ENCODE measurements at places on chromosomes 5 and 9.

DNA sequence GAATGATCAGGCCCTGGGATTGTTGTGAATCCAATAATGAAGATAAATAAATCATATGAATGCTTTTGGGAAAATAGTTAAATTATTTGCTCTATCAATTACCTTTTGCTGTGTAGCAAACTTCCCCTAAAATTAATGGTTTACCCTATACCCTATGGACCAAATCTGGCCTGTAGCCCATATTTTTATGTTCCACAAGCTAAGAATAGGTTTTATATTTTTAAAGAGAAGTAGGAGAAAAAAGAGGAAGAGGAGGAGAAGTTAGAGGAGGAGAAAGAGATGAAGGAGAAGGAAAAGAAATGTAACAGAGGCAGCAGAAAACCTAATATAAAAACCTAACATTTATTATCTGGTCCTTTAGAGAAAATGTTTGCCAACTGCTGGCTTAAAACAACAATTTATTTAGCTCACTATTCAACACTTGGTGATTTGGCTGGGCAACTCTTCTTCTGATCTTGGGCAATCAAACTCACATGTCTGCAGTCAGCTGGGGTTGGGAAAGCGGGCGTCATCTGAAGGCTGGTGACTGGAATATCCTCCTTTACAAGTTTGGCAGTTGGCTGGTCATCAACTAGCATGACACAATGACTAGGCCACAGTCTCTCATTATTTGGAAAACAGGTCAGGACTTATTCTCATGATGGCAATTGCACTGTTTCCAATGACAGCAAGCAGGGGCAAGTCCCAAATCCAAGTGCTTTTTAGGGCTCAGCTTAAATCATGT, 522.9 kb downstream of the RASEF start:
- no peak for DNase-seq

DNA sequence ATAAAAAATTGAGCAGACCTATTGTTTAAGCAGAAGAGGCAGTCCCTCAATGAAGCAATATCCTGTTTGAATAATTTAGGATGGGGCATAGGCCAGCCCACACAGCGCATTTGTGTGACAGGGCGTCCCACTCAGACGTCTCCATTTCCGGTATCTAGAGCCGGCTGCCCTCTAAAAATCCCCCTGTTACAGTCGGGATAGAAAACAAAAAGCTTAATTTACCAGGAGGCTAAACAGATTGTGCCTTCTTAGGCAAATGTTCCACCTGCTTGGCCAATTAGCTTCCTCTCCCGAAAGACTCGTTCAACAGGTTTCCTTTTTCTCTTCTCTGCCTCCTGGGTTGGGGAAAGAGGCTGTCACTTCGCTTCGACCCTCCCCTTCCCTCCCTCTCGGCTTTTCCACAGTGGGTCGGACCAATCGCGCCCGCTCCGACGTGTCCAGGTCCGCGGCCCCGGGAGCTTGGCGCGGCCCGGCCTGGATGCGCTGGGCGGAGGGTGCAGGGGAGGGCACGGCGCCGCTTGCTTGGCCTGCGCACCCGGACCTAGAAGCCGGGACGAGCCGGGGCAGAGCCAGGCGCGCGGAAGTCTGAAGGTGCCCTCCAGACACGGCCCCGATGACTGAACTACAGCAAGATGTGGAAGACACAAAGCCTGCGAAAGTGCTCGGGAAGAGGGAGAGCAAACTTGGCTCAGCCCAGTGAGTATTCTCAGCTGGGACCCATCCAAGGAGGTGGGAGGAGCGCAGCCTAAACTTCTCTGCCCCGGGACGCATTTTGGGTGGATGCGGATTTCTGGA, at the start of gene GRAMD2B:
TSS of gene GRAMD2B (plus strand) at position 416 of the 795 bp plus-strand sequence. CDS start at position 614, 198 bp downstream.
- peak; percentile 46 for DNase-seq

- no peak for DNase-seq
Observed at GRCh38 chr5:96584712-96585111, 77.5 kb upstream of the CAST start.

DNA sequence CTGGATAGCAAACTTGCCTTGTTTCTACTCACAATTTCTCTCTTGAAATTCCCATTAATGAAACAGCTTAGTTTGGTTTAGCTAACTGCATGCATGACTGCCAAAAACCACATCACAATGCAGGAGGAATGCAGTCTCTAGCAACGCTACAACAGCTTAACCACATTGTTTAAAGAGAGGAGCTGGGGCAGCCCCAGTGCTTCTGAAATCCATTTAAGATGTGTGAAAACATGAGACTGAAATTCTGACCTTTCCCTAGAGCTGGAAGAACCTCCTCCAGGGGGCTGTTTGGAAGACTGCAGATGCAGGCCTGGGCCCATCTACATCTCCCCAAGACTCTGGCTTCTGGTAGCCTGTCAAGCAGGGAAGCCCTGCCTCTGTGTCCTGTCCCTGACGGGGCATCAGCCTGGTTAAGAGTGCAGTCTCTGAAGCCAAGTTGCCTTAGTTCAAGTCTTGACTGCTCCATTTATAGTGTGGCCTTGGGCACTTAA, 157.1 kb downstream of the ZNF462 start:
- no peak for DNase-seq

DNA sequence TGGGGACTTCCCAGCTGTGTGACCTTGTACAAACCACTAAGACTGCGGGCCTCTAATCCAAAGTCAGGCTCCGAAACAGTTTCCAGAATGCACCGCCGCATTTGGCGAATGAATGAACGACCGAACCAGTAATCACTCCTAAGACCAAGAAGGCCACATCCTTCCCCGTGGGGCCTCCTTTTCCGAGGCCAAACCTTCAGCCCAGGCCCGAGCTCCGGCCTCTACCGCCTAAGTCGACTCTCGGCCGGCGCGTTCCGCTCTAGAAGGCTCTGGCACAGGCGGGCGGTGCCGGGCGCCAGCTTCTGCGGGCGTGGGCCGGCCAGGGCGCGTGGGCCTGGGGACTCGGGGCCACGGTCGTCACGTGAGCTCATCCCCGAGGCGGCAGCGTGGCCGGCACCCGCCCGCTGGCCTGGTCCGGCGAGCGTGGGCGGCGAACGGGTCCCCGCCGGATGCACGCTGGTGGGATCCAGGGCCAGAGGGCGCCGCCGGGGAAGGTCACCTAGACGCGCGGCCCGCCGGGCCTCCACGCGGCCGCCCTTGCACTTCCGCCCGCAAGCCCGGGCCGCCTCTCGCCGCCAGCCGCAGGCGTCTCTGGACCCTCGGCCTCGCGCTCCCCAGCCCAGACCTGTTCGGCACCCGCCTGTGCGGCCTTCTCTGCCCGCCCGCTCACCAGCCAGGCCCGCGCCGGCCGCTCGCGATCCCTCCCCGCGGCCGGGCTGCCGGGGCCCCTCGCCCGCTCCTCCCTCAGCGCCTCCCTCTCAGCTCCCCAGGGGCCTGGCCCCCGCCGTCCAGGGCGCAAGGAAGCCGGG, 754 bp downstream of the VDAC1 start:
- peak; percentile 36 for DNase-seq

- DNase-seq, result no peak
Observed at GRCh38 chr9:78691542-78691941, 394.6 kb downstream of the PSAT1 start.

- no peak for DNase-seq
Observed at GRCh38 chr5:58545912-58546311, 37.0 kb upstream of the RAB3C start.

GRCh38 chr5:91296674-91297143, 86.4 kb downstream of the ARRDC3 start:
- no peak for DNase-seq

DNA sequence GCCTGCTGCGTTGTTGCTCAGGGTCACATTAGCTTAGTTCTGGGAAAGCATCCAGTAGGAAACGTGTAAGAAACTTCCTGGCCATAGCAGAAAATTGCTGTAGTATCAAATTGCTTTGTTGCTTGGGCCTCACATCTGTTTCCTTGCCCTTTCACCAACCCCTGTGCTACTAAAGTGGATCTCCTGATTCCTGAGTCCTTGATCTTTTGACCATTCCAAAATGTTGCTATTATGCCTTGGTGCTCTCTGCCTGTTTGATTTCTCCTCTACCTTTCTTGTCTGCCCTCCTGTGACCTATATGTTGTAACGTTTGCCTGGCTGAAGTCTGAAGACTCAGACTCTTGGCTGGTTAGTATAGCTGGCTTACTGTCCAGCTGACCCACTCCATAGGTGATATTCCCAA, 350.5 kb downstream of the ADGRV1 start:
- no peak for DNase-seq

DNA sequence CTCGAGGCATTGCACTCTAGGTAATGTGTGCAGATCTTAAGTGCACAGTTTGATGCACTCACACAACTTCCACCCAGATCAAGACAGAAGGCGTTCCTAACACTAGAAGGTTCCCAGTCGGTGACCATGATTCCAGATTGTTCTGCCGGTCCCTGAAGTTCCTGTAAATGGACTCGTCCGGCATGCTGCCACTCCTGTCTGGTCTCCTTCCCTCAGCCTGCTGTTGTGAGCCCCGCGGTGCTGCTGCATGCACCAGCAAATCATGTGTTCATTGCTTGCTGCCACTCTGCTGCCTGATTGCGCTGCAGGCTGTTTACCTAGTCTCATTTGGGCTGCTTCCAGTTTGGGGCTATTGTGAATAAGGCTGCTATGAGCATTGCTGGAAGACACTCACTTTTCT, 11.5 kb downstream of the STKLD1 start:
- DNase-seq, result no peak

Measured in stimulated activated CD4-positive, alpha-beta T cell treated with anti-CD3 and anti-CD28 coated beads, Interleukin-2, amount 100 ng/mL, for 48 hours (primary cell).